ENCODE measurements at places on chromosomes 2 and 18.

- no peak for DNase-seq
These were observed 12.9 kb downstream of the DCC start for GRCh38 chr18:52352920-52353319.

DNA sequence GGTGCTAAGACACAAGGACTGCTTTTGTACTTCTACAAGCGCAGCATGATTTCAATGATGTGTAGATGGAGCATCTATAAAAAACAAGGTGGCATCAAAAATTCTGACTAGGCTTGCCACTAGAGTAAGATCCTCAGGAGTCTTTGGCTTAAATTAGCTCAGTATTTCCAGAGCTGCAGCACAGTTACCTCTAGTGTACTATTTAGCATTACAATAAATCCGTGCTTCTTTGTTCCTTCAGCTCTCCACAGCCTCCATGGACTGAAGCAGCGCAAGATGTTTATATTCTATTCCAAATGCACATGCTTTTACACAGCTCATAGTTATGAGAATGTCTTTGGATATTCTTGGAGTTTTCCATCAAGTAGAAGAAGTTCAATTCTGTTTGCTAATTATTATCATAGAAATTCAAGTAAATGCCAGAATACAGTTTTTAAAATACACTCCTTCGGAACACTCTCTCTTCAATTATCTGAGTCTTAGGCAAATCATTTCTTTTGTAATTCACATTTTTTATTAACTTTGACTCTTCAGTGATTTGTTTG lies 1133.0 kb upstream of the LRRTM1 start:
- peak; percentile 5 for DNase-seq

DNA sequence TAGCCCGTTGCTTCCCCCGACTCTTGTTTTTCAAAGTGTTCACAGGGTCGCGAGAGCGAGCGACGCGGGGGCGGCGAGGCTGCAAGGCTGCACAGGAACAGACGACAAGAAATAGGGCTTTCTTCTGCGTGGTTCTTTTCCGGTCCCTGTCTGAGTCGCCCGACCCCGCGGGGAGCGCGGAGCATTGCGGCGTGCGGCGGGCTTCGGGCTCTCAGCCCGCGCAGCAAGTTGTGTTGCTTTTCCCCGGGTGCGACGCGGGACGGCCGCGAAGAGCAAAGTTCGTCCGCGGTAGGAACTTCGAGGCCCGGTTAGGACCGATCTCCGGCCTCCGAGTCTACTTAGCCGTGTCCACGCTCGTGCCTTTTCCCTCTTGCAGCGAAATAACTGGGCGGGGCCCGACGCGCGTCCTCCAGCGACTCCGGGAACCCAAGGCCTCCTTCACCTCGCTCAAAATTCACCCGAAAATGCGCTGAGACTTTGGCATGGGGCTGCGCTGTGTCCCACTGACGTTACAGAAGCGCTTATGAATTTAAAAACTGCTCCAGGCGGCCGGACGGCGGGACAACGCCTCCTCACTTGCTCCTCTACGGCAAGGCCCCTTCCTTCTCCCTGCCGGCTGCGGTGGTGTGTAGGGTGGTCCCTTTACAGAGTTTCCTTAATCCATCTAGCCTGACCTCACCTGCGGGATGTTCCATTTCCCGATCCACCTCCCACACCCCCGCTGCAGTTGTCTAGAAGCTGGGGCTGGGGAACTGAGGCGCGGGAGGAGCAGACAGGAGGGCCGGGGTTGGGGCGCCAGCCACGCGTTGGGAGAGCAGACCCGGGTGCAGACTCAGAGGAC lies 1.5 kb upstream of the BCL2L11 start:
- DNase-seq, result no peak

- peak; percentile 36 for DNase-seq
These were observed 415.0 kb upstream of the NRP2 start for GRCh38 chr2:205267323-205267722.

- DNase-seq, result no peak
These were observed 548.9 kb upstream of the CDH2 start for GRCh38 chr18:28725876-28726275.

DNA sequence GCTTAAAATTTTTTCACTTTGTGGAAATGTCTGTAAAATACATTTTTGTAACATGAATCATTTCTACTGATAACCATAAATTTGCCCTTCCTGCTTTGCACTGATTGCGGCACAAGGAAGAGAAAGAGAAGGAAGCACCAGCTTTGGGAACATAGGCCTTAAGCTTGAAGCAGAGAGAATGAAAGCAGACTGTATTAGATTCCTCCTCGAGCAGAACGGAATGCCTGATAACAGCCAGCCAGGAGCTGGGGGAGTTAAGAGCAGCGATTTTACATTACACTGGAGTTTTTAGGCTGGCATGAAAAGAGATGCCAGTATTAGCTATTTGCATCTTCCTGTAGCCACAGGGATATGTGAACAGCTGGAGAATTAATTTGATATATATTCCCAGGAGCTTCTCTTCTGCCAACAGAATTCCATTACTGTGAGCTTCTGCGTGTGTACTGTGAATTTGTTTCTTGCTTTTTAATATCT lies 33.5 kb downstream of the CRIM1 start:
- DNase-seq, result no peak

GRCh38 chr18:74869904-74870863 lies 272.5 kb downstream of the ZNF407 start:
- no peak for DNase-seq

DNA sequence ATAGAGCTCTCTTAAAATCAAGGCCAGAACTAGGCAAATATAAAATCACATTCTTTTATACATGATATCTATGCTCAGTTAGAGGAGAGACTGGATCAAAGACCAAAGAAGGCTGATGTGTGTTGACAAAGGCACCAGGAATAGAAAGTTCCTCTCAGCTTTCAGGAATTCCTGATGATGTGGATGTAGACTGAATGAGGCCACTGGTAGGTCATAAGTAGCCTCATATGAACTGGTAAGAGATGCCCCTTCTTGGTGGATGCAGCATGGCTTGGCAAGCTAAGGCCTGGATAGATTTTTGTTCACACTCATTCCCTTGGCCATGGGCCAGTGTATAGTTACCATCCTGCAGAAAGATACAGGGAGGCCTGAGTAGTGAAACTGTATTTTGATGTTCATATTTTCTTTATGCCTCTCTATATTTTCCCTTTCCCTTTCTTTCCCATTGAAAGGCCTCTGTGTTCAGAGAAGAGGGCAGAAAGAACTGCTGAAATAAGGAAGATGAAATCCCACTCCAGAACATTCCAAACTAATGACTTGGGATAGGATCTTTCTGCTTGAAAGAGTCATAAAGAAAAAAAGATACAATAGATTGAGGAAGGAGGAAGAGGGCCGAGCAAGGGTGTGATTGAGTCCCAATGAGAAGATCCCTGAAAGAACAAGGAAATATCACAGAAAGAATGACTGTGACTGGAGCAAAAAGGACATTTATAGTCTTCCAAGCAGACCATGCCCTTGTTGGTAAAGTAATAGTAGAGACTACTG lies 2182.7 kb upstream of the PIK3C3 start:
- no peak for DNase-seq

- no peak for DNase-seq
These were observed 14.3 kb downstream of the ARHGEF4 start for GRCh38 chr2:130850788-130851623.

DNA sequence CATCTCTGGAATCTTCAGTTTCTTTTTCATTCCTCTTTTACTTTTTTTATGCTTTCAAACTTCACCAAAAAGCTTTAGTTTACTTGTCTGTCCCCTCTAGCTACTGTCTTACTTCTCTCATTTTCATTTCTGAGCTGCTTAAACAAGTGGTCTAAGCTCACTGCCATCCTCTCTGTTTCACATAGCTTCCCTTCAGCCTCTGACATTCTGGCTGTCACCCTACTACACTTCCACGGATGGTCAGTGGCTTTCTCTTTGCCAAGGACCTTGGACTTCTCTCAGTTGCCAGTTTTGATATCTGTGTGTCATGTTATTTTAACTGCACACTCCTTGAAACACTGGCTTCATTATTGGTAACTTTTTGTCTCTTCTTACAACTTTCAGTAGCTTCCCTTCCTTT lies 176.1 kb downstream of the IKZF2 start:
- DNase-seq, result no peak

- DNase-seq, result no peak
These were observed 221.9 kb downstream of the HDAC4 start for GRCh38 chr2:239178954-239179353.

DNA sequence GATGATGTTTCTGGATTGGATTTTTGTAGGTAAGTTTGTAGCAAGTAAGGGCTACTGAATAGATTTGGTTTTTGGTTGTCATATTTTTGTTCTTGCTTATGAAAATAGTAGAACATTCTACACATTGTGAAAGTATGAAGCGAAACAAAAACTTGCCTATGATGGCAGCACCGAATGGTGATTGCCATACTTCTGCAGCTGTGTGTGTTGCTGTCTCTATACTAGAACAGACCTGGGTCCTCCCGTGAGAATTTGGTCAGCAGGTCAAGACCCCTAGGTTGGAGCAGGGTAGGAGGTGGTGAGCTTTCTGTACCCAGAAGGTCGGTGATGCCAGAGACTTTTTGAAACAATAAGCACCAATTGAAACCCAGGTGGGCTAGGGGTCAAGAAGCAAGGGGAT lies 322.6 kb downstream of the PRKCE start:
- no peak for DNase-seq

GRCh38 chr2:234130777-234131181 lies 80.3 kb downstream of the SPP2 start:
- no peak for DNase-seq

- DNase-seq, result no peak
These were observed 38.8 kb downstream of the PRKCE start for GRCh38 chr2:45690231-45690630.

DNA sequence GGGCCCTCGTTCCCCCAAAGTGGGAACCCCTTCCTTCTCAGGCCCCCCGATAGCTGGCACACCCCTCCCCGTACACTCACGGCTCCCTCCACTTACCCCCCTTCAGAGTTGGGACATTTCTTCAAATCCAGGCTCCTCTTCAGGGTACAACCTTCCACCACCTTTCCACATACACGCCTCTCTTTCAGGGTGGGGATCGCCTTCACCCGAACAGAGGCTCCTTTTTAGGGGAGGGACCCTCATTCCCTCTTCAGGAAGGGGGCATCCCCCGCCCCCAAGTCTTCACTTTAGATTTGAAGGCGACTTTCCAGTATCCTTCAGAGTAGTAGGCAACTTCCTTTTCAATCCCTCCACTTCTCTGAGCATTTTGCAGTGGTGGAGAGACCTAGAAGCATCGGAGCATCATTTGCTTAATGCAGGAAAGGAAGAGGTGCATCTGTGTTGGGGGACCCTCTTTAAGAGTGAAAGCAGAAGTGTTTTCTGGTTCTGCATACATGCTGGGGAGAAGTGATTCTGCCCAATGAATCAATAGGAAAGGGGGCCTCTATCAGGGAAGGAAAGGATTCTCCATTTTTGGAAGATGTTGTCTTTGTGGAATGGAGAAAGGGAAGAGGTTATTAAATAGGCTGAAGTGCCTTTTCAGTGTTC lies 845 bp downstream of the EML4 start:
- no peak for DNase-seq

DNA sequence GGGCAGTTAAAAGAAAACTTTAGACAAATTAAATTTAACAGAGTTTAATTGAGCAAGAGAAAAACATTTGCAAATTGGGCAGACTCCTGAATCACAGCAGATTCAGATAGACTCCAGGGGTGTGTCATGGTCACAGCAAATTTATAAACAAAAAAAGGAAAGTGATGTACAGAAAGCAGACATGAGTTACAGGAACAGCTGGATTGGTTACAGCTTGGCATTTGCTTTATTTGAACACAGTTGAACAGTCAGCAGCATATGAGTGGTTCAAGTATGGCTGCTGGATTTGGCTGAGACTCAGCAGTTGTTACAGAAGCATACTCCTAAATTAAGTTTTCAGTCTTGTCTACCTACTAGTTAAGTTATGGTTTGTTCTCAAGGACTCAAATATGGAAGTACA lies 82.3 kb upstream of the NYAP2 start:
- DNase-seq, result no peak

GRCh38 chr2:88239781-88240180 lies 69.6 kb downstream of the THNSL2 start:
- no peak for DNase-seq

DNA sequence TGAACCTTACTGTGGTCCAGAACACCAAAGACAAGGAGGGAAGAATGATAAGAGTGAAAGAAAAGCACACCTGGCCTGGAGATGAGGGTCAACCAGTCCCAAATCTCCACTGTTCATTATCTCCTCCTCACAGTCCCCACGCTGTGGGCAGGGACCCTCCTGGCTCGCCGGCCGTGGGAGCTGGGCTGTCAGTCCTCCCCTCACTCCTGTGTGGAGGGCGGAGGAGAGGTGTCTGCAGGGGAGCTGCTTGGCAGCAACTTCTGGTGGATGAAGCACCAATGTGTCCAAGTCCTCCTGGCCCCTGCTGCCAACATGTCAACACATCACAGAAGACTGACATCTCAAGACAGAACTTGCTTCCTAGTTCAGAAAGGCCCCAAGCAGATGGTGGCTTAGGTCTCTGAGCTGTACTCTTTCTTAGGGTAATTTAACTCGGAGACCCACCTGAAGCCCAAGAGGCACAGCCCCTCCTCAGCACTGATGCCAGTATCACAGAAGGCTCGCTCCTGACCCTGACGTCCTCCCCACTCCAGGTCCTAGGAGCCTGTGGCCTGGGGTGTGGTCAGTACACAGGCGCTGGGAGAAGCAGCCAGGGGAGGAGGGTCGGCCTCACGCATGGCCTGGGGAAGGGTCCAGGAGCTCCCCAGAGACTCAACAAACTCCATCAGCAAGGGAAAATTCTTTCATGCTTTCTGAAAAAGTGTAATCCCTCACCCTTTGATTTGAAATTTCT lies 54.5 kb downstream of the PARD6G start:
- no peak for DNase-seq

DNA sequence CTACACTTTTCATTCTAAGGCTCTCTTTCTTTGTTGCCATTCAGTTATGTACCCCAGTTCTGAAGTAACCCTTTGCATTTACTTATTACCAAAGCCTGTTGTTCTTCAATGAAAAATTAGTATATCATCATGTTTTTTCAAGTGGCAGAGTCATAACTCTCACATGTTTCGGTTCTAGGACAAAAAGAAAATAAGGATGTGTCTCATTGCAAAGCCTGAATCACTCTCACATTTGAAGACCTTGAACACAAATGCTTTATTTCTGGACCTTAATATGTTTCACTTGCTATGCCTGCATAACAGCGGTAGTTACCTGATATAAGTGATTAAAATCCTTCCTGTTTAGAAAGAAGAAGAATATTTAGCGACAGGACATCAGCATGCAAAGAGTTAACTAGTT lies 49.1 kb downstream of the ZEB2 start:
- DNase-seq, result no peak

DNA sequence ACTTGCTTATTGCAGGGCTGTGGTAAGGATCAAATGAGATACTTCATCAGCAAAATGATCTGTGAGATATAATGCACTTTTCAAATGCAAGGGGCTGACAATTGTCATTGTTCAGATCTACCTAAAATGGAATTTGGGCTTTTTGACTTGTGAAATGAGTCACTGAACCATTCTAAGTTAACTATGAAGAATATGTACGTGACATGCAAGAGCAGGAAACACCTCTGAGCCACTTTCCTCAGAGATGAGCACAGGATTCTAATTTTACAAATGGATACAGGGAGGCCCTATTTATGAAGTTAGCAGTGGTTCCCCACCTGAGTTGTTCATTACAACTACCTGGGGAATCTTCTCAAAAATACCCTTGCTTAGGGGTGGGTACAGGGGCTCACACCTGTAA lies 26.7 kb downstream of the CTLA4 start:
- no peak for DNase-seq

- DNase-seq, result no peak
These were observed at the start of gene SCN7A for GRCh38 chr2:166494140-166494624. TSS of gene SCN7A (minus strand) at chr2:166494249. CDS start at chr2:166477696, 16,553 bp downstream.

Data from NT2/D1 (cell line).